ENCODE measurements at places on chromosomes 12 and 14. TPM values are rescaled to one million over a fixed set of nuclear protein-coding genes. Genes with fewer than 3 reads are reported as not detected.

Gene SART3
- 37.8 TPM for total RNA-seq

Gene PLEKHG7
- not detected for total RNA-seq

Gene LRRIQ1
- 0.29 TPM for total RNA-seq

- DNase-seq, result no peak
- H3K4me1 ChIP-seq, result peaks cover 35% of the 10 kb centered on the region
- H3K4me3 ChIP-seq, result no peak overlapping the region
- H3K27me3 ChIP-seq, result no peaks in the 10 kb centered on the region
- H3K36me3 ChIP-seq, result peaks cover 11% of the 10 kb centered on the region
These were observed 27.2 kb downstream of the FBXO34 start for GRCh38 chr14:55298500-55298822.

GRCh38 chr12:109572506-109572845 is 828 bp downstream of the MMAB start:
- no peak for DNase-seq
- H3K27ac ChIP-seq, result peak overlapping the region; percentile 77
- peak overlapping the region; percentile 83 for H3K4me3 ChIP-seq
- peaks cover 43% of the 10 kb centered on the region for H3K36me3 ChIP-seq

GRCh38 chr12:104201238-104202001 is 14.2 kb upstream of the TXNRD1 start:
- no peaks in the 10 kb centered on the region for H3K27me3 ChIP-seq
- H3K27ac ChIP-seq, result no peak overlapping the region
- DNase-seq, result no peak
- H3K36me3 ChIP-seq, result no peaks in the 10 kb centered on the region
- H3K4me1 ChIP-seq, result no peaks in the 10 kb centered on the region

DNA sequence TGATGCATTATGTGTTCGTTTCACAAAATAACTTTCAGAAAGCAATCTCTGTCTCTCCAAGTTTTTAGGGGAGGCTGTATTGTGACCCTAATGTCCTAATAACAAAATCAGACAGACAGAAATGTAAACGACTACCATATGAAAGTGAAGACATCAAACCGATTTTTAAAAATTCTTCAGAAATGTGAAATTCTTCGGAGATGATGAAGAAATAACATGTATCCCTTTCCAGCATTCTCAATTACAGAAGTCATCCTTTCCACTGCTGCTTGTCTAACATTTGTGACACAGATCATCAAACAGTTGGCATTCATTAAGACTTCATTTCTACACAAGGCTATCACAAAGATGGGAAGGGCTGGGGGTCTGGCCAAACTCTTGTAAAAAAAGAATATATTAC is 41.0 kb downstream of the DMAC2L start:
- no peak for DNase-seq
- peaks cover 7% of the 10 kb centered on the region for H3K36me3 ChIP-seq
- no peak overlapping the region for H3K4me3 ChIP-seq
- peaks cover 6% of the 10 kb centered on the region for H3K4me1 ChIP-seq
- no peak overlapping the region for H3K27ac ChIP-seq

- peak overlapping the region; percentile 25 for H3K27ac ChIP-seq
- no peak overlapping the region for H3K4me3 ChIP-seq
- H3K36me3 ChIP-seq, result no peaks in the 10 kb centered on the region
- H3K4me1 ChIP-seq, result peaks cover 35% of the 10 kb centered on the region
- H3K27me3 ChIP-seq, result no peaks in the 10 kb centered on the region
These were observed 34.5 kb upstream of the FRS2 start for GRCh38 chr12:69435644-69436043.

All from esophagus muscularis mucosa (tissue), 4 donors.